ENCODE measurements at places on chromosomes 4 and X.

- DNase-seq, result peak; percentile 61
Measured at GRCh38 chr4:74758551-74759145, 35.7 kb downstream of the BTC start.

- no peak for DNase-seq
Measured at GRCh38 chr4:167893531-167893930, 198.8 kb upstream of the ANXA10 start.

DNA sequence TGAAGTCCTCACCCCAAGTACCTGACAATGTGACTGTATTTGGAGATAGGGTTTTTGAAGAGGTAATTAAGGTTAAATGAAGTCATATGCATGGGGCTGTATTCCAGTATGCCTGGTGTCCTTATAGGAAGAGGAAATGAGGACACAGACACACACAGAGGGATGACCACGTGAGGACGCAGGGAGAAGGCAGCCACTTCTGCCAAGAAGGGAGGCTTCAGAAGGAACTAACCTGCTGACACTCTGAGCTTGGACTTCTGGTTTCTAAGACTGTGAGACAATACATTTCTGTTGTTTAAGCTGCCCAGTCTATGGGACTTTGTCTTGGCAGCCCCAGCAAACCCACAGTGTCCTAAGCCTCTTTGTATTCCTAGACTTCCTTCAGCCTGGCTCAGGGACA, 3.0 kb upstream of the SLC2A9 start:
- DNase-seq, result no peak

GRCh38 chr4:95265814-95266740, 282.7 kb downstream of the UNC5C start:
- DNase-seq, result no peak

DNA sequence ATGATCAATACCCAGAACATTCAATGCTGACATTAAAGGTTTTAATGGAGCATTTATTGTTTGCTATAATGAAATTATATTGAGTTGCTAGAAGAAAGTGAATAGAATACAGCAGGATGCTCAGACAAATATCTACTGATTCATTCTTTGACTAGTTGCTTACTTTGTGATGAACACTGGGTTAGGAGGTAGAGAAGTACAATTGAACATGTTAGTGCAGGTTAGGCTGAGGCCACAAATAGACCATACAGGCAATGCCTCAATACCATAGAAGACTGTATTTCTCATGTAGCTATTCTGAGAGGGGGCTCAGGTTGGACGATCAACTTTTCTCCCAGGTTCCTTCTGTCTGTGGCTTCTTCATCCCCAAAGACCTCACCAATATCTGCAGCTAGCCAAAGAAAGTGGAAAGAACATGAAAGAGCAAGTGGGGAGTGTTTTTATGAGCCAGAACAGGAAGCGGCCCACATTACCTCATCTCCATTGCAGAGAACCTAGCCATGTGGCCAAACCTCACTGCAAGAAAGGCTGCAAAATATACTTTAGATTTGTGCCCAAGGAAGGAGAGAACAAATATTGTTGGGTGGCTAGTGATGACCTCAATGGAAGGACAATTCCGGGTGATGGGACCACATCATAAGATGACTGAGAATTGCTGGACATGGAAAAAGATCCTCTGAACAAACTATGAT, 180.3 kb upstream of the GATB start:
- DNase-seq, result no peak

GRCh38 chr4:82696117-82696860, 102.3 kb downstream of the SCD5 start:
- DNase-seq, result peak; percentile 33

DNA sequence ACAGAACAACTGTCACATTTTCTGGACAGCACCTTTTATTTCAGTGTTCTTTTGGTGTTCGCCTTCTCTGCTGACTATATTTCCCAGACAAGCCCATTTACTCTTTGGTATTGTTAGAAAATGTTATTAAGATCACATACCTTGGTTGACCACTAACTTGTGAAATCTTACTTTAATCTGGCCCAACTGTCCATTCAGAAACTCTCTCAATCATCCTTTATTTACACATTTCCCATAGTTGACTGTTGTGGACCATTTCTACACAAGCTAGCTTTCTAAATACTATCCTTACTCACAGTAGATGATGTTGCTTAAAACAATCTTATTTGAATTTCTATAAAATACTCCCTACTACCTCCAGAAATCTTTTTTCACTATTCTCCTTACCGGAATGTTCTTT, 64.7 kb downstream of the QRFPR start:
- no peak for DNase-seq

DNA sequence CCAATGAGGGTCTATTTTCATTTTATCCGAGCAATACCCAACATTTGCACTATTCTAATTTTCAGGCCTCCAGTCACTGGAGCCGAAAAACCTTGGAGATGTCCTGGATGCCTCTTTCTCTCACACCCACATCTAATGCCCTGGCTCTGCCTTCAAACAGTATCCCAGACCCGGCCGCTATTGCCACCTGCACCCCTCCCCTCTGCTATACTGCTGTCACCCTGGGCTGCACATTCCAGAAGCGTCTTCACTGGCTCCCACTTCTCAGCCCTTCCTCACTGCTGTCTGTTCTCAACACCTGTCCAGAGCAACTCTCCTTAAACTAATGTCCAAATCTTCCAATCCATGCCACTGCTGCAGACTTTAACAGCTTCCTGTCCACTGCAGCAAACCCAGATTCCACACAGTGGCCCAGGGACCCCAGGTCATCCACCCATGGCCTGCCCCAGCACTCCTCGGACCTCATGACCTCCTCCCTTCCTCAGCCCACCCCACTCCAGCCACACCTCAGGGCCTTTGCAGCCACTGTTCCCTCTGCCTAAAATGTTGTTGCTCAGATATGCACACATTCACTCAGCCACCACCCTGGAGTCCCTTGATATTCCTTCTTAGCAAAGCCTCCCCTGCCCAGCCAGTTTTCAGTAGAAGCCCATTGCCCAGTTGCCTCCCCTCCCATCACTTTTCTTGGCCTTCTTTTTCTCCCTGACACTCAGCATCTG, 30.5 kb upstream of the PPP2R2C start:
- DNase-seq, result no peak

GRCh38 chr4:37601531-37601930, 84.6 kb downstream of the RELL1 start:
- DNase-seq, result no peak

DNA sequence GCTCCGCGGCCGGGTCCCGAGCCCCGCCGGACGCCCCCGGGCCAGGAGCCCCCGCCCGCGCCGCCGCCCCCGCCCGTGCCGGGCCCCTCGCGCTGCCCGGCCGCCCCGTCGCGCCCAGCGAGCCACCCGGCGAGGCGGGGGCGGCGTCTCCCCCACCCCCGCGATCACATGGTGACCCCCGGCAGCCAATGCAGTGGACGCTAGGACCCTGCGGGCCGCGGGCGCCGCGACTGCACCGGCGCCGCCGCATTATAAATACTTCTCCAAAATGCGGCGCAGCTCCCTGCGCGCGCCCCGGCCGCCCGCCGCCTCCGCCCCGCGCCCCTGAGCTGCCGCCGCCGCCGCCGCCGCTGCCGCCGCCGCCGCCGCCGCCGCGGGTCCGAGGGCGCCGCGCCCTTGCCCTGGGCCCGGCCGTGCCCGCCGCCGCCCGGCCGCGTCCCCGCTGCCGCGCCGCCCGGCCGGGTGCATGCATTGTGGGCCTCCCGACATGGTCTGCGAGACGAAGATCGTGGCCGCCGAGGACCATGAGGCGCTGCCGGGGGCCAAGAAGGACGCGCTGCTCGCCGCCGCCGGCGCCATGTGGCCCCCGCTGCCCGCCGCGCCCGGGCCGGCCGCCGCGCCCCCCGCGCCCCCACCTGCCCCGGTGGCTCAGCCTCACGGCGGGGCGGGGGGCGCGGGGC, at the start of gene NAT8L:
TSS of gene NAT8L (plus strand) at position 282 of the 680 bp plus-strand sequence. CDS start at position 467, 185 bp downstream.
- peak; percentile 90 for DNase-seq

- no peak for DNase-seq
Measured at GRCh38 chr4:164484551-164484950, 269.4 kb upstream of the SMIM31 start.

- no peak for DNase-seq
Measured at GRCh38 chr4:175514174-175514573, 297.9 kb downstream of the GPM6A start.

DNA sequence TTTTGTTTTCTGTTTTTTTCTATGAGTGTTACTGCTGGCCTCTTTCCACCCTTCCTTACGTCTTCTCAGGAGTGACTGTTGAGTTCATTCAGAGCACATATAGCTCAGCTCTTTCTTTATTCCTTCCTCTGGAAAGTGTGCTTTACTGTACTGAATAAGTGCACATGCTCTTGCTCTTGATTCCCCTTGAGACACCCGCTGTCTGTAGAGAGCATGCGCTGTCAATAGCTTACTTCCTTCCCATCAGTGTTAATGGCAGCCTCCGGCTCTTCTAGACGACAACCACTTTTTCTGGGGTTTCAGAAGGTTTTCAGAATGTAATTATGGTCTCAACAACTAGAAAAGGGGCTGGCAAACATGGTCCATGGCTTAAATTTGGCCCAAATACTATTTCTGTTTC, 504.9 kb downstream of the C4orf33 start:
- DNase-seq, result no peak

- DNase-seq, result no peak
Measured at GRCh38 chrX:7390441-7390840, 242.5 kb upstream of the PUDP start.

- DNase-seq, result no peak
Measured at GRCh38 chr4:151294833-151295496, 18.0 kb downstream of the PRSS48 start.

- no peak for DNase-seq
Measured at GRCh38 chr4:15651676-15652075, 3.5 kb downstream of the FBXL5 start.

All from brain (organoid and tissue), 16 donors.